ENCODE measurements at places on chromosomes 4 and X.

DNA sequence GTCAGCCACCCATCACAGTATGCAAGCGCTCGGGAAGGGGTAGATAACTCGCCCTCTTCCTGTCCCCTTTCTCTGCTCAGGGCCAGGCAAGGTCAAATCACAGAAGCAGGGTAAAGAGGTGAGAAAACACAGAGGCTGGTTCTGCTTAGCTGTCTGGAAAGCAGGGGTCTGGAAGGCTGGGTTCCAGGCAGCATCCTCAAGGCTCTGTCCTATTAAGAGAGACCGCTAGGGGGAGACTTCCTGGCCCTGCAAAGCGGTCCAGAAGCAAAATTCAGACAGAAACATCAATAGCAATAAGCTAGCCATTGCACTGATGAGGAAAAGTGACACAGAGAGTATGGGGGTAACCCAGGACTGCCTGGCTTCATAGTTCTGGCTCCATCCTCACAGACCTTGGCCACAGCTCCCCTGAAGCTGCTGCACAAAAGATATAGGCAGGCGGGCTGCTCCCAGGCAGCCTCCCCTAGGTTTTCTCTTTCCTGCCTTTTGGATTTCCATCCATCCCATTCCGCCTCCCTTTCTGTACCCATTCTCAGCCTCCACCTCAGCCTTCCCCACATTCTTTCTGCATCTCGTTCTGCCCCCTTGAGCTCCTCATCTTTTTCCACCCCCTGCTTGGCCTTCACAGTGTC lies 308.5 kb downstream of the EVC2 start:
- no peak for DNase-seq

DNA sequence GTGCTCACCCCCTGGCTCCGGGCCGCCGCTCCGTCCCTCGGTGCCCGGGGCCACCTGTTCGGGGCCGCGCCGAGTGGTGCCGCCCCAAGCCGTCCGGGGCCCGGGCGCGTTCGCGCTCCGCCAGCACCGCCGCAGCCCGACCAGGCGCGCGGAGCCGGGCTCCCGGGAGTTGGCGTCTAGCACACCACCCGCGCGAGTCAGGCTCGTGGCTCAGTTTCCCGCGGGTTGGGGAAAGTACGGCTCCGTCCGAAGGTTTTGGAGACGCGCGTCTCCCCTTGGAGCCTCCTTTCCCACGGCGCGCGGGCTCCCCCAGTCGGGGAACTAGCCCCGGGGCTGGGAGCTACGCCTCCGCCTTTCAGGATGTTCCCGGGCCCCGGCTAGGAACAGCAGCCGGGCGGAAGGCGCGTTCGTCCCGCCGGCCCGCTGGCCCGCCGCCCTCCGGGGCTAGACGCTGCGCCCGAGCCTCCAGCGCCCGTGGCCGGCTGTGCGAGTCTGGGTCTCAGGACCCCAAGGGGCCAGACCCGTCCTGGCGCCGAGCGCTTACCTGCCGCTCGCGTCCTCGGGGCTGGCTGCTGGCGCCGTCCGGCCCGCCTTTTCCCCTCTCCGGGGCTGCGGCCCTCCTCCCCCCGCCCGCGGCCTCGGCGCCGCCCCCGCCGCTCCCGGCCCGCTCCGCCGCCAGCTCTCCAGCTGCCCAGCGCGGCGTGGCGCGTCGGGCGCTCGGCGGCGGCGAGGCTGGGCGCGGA lies at the start of gene ADGRG2:
Gene ADGRG2, minus strand, starts transcription at position 571 of the 743 bp plus-strand sequence. CDS start 53,634 bp downstream, outside the sequence.
- DNase-seq = peak; percentile 2

DNA sequence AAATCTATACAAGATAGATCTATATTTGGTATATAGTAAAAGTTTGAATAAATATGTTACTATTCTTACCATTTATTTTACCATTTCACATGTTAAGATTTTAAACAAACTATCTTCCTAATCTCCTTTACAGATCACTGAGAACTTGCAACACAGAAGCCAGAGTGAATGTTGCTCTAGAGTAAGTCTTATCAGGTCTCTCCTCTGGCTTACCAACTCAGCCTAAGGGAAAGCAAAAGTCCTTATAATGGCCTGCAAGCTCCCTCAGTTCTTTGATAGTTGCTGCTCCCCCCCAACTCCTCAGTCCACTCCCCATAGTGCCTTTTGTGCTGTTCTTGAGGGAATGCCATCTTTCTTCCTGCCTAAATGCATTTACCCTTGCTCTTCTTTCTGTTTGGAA lies 25.7 kb upstream of the SLC7A11 start:
- DNase-seq = no peak

GRCh38 chr4:133137571-133137970 lies 11.5 kb upstream of the PCDH10 start:
- DNase-seq = no peak

- DNase-seq = no peak
Measured at GRCh38 chr4:149555799-149556198, 259.8 kb downstream of the IQCM start.
